ENCODE measurements at places on chromosomes 1 and 21. TPM values are rescaled to one million over a fixed set of nuclear protein-coding genes. Genes with fewer than 3 reads are reported as not detected.

The GJC2 gene
- total RNA-seq: 2.2 TPM

The CHODL gene
- not detected for total RNA-seq

The C1orf105 gene
- total RNA-seq: not detected

The SPRR2A gene
- not detected for total RNA-seq

The CLEC20A gene
- total RNA-seq: not detected

The SELENBP1 gene
- total RNA-seq: 29.8 TPM

The LGALS8 gene
- total RNA-seq: 45.7 TPM

The CHAF1B gene
- 19.0 TPM for total RNA-seq

The GPR25 gene
- not detected for total RNA-seq

GRCh38 chr1:155241841-155242264, 13.4 kb downstream of the ENTREP3 start:
- DNase-seq: peak; percentile 45

DNA sequence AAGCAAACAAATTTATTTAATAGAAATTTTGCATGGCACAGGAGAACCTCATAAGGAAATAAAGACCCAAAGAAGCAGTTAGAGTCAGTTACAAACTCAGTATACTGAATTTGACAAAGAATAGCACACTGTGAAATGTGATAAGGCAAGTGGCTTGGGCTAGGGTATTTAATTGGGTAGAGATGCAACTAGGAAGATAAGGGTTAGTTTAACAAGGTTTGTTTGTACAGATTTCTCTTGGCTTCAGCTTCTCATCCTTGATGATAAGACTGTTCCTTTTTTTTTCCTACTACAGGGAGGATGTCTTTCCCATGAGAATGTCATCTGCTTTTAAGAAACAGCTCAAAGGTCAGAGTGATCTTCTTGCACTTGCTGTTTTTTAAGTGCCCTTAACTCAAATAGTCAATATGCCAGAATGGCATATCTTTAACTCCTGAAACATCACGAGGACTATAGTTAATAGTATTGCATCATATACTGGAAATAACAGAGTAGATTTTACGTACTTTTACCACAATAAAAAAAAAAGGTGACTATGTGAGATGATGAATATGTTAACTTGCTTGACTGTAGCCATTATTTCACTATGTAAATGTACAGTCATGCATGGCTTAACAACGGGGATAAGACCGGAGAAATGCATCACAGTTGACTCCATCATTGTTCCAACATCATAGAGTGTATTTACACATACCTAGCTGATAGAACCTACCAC, 9.2 kb upstream of the TRAF3IP3 start:
- DNase-seq: peak; percentile 57

DNA sequence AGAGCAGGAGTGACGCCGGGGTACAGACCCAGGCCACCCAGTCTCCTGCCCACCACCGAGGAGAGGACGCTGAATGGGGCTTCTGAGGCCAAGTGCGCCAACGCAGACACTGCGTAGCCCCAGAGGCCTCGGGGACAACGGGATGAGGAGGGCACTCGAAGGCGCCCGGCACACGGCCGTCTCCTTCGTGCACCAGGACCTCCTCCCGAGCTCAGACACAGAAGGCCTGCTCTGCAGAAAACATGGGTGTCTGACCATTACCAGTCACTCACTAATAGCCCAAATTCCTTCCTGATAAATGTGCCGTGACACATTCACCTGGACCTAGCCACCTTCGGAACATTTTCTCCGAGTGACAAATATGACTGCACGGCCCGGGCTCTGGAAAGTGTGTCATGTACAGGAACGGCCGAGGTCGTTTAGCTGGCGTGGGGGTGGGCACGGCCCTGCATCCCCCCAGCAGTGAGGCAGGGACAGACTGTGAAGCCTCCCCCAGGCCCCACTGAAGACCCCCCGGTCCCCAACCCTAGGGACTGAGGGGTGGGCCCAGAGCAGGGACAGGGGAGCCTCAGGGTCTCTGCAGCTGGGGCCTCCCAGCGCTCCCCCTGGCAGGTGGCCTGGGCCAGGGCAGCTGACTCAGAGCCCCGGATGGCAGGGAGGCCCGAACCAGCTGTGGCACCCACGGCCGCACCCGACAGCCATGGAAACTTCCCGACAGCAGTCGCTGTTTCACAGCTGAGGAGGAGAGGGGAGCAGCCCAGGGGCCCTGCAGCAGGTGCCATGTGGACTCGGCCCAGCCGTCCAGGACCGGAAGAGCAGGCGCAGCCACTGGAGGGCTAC, 16.7 kb upstream of the COL6A2 start:
- peak; percentile 55 for DNase-seq

DNA sequence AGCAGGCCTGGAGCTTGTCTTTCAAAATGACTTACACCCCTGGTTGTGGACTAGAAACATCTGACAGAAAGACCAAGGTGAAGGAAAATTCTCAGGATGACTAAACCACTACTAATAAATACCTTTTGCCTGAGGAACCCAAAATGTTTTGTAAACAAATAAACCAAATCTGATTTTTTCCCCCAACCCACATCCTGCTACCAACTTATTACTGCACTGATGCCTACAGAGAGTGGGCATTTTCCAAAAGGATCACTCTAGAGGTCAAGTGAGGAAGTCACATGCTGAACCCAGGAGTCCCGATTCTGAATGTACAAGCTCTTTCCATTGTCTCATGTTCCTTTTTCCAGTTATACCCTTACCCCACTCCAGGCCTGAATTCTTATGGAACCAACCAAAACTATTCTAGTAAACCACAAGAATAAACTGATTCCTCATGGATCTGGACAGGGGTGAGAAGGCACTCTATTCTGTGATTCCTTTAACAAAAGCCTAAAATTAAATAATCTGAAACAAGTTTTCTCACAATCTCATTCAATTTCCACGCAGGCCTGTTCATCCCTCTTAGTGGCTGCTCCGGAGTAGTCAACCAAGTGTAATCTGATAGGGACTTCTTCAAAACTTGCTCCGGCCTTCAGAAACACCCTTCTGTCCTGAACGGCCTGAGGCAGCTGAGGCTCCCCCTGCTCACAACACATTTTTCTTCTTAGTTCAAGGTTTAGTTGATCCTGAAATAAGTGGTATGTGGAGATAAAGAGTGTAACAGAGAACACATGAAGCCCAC, 1.4 kb downstream of the PI4KB start:
- peak; percentile 92 for DNase-seq

DNA sequence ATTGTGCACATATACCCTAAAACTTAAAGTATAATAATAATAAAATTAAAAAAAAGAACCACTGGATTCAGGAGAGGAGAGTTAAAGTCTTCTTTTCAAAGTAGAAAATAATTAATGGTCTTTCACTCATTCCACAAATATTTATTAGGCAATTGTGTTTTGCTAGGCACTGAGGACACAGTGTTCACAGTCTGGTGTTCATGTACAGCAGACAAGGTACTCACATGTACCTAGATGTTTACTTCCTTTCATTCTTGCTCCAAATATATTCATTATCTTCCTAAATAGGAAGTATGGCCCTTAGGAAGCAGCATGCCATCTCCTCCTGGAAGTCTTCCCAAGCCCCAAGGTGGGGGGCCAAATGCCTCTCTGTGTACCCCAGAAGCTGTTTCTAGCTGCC, 265.0 kb downstream of the NPHP4 start:
- no peak for DNase-seq

DNA sequence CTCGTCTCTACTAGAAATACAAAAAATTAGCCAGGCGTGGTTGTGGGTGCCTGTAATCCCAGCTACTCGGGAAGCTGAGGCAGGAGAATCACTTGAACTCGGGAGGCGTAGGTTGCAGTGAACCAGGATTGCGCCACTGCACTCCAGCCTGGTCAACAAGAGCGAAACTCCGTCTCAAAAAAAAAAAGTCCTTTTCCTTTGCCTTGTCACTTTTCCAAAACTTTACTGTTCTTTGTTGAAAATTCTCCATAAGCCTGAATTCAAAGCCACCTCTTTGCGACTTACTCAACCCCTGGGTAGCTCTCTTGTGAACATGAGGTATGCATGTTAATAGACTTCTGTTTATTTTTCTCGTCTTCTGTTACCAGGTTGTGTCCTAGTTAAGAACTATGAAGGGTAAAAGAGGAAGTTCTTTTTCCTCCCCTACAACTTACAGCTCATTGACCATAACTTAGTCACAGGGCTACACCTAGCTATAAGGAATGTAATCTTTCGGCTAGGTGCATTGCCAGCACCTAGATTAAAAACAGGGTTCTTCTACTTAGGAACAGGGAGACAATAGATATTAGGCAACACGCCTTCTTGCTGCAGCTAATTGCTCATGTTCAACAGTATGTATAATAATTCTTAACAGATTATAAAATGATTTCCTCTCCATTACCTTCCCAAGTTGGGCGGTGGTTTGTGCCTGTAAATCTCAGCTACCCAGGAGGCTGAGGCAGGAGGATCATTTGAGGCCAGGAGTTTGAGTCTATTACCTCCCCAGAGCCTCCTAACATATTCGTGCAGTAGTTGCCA, 40.9 kb downstream of the PTAFR start:
- DNase-seq: peak; percentile 89

DNA sequence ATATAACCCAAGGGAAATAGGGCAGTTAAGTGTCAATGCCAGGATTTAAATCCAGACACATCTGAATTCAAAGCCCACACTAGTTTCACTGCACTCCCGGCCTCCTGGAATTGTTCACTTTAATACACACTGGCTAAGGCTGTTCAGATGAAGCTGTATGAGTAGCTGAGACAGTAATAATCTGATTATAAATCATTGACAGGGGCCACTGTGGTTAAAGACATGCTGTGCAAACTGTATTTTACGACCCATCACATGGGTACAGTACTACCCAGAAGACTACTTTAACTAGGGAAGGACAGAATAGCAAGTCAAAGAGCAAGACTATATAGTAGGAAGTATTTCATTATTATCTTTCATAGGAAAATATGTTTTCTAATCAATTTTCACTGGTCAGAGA, 16.1 kb upstream of the NTNG1 start:
- DNase-seq: no peak

- no peak for DNase-seq
These were observed 259.9 kb downstream of the CTH start for GRCh38 chr1:70671006-70671405.

DNA sequence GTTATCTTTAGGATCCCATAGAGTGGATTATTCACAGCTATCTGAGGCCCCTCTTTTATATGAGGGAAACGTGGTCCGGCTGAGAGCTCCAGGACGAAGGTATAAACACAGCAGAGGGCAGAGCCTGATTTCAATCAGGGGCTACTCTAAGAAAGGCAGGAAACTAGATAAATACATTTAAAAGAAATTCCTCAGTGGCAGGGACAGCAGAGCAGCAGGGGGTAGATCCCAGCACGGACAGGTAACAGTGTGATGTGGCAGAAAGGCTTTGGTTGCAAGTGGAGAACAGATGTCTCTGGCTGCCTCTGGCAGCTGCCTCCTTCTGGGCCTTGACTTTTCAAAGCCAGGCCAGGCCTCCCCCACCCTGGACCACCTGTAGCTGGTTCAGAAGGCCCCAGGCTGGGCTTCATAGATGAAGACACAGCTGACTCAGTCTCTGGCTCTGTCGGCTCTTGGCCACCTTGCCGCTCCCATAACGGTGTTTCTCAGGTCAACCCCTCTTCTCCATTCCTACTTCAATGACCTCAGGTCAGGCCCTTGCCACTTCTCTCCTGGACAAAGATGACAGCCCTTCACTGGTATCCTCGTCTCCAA, 43.8 kb downstream of the FAM78B start:
- no peak for DNase-seq

- no peak for DNase-seq
These were observed 807.7 kb downstream of the USP25 start for GRCh38 chr21:16537501-16537900.

- peak; percentile 76 for DNase-seq
These were observed 85.4 kb downstream of the CEP350 start for GRCh38 chr1:180040034-180040433.

DNA sequence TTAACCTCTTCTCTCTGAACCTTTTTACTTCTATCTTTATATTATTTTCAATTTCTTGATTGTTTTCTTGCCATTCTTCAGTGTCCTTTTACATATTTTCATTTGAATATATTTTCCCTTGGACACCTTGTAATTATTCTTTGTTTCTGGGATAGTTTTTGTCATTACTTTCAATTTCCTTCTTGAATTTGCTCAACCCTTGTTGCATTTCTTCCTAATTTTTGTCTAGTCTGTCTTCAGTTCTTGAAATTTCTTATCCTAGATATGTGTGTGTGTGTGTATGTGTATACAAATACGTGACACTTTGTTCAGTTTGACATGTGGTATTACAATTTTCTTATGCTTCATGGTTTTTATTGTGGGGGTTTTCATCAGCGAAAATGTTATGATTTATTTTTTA, 1.9 kb upstream of the GALNT2 start:
- DNase-seq: no peak

DNA sequence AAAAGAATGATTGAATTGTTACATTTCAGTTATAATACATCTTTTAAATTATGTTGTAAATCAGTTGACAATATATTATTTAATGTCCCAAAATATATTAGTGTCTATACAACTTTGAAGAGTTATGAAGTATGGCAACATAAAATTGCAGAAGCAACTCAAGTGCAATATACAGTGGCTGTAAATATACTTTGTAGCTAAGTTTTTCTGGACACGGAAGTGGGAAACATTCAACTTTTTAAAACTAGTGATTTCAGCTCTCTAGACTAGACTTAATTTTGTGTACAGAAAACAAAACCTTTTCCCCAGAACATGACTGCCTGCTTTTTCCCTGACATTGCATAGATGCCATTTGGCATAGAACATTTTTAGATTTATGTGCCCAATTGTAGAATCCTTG, 29.5 kb upstream of the ABCG1 start:
- DNase-seq: no peak

- DNase-seq: no peak
These were observed 22.8 kb downstream of the CR1 start for GRCh38 chr1:207518608-207519236.

- DNase-seq: peak; percentile 91
These were observed 95.3 kb downstream of the PIK3R3 start for GRCh38 chr1:46036894-46037839.

- DNase-seq: no peak
These were observed 5.2 kb upstream of the NGF start for GRCh38 chr1:115343200-115343737.

DNA sequence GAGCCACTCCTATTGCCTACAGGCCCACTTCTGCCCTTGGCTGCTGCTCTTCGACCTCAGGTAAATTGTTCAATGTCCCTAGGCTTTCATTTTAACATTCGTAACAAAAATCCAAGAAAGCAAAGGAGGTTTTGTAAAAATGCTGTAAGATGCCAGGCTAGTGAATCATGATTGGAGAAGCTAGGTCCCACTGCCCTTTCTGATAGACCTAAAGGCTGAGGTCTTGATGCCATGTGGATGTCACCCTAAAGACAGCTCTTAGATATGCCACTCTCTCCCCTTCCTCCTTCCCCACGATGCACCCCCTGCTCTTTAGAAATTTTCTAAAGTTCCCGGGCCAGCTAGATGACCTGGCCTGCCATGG, 9.9 kb upstream of the TMEM39B start:
- no peak for DNase-seq

DNA sequence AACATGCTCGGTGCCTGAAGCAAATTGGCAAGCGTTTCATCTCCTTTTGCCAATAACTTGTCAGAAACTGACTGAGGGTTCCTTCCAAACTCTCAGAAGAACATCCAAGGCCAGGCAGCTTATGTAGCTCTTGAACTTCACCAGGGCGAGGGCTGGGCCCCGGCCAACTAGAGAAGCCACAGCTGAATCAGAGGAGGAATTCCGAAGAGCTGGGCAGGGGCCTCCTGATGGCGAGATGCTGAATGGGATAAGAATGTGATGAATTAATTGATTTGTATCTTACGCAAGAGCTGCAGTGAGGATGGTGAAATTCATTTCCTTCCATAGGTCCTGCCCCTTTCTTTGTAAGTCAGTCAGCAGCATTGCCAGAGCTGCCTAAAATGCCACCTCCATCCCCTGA, 345.8 kb downstream of the KIF26B start:
- DNase-seq: peak; percentile 29

Data from PC-3 (cell line).